Activated CD8-positive, alpha-beta memory T cell treated with anti-CD3 and anti-CD28 coated beads, Interleukin-2, amount 50 U/mL, for 4 hours (primary cell): ENCODE measurements at places on chromosomes 2 and 18.

DNA sequence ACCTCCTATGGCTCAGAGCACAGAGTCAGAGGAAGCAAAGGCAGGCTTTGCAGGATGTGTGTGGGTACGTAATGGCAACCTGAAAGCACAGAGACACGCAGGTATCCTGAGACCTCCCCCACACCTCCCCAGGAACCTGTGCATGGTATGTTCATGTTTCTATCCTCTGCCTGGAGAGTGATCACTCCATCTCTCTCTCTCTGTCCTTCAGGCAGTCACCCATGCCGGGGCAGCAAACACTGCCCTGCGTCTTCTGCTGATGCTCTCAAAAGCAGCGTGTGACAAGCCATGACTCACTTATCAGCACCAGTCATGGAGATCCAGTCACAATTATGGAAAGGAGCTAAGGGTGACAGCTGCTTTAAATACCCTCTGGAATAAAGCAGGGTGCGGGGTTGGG, 52.7 kb downstream of the PDCL3 start:
- no peak for DNase-seq

- DNase-seq: no peak
Measured at GRCh38 chr2:171389780-171390179, 44.0 kb downstream of the METTL8 start.

DNA sequence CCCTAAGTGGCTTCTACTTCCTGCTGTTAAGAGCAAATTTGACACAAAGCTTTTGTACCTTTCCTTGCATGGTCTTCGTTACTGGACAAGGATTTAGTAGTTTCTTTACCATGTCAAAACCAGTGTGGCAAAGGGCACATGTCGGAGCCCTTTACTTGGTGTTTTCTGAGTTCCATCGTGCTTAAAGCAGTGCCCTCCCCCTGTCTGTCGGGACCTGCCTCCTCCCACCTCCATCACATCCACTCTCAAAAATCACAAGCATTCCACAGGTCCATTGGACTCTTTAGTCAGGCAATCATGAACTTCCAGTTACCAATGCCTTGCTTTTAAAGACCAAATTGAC, 763 bp downstream of the CCDC141 start:
- DNase-seq: no peak

DNA sequence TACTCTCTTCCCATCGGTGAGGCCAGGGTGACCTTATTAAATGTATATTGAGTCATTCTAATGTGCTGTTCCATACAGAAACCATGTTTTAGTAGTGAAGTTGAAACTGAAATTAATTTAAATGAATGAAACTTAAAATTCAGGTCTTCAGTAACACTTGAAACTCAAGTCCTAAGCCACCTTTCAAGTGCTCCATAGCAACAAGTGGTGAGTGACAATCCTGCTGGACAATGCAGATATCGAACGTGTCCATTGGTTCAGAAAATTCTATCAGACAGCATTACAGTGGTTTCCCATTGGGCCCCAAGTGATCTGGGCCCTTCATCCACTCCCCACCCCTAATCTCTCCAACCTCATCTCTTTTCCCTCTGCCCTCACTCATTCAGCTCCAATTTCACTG, 48.7 kb downstream of the HNMT start:
- no peak for DNase-seq

GRCh38 chr2:86788165-86788564, 2.5 kb downstream of the CD8A start:
- DNase-seq: no peak
